ENCODE measurements at places on chromosomes 1 and 21.

- DNase-seq = no peak
Measured at GRCh38 chr1:199931666-199932377, 95.7 kb upstream of the NR5A2 start.

DNA sequence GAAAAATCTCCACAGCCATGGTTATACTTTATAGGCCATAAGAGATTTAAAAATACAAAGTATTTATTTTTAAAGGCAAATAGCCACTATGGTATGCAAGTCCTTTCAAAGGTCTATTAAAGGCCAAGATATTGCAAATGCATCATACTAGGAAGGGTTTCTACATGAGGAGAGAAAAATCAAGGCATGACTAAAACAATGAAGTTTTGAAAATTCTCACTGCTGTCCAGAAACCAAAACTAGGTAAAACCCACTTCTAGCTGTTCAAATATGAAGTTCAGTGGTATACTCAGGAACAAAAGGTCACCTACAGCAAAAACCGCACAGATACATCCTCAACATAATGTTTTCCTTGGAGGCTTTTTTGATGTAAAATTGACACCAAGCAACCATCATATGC is 75.0 kb downstream of the EPS15 start:
- DNase-seq = no peak

- no peak for DNase-seq
Measured at GRCh38 chr1:247211339-247211738, 39.5 kb upstream of the ZNF124 start.

DNA sequence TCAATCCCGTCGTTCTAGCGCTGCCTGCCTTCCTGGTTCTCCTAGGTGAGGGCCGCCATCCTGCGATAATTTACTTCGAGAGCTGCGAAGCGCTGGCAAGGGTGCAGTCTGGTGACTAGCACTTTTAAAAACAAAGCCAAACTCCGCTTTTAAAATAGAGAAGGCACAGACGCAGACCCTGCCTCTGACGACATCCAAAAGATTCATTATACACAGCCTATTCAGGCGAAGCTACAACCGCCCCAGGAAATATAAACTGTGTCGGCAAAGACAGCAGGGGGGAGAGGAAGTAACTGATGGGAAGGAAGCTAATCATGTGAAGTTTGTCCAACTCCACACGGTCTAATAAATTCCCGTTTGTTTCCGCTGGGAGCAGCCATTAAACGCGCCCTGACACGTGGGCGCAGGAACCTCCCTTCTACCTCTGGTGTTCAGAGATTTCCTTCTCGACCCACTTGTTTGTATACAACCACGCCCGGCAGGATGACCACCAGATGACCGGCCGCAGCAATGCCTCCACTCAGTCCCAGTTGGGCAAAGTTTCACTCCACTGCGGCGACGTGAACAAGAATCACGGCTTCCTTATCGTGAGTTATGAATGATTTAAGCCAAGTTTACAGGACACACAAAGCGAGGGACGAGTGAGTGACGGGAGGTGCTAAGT is 1.3 kb downstream of the GNG12 start:
- DNase-seq = peak; percentile 71

GRCh38 chr1:100494393-100495084 is 43.4 kb upstream of the GPR88 start:
- no peak for DNase-seq

DNA sequence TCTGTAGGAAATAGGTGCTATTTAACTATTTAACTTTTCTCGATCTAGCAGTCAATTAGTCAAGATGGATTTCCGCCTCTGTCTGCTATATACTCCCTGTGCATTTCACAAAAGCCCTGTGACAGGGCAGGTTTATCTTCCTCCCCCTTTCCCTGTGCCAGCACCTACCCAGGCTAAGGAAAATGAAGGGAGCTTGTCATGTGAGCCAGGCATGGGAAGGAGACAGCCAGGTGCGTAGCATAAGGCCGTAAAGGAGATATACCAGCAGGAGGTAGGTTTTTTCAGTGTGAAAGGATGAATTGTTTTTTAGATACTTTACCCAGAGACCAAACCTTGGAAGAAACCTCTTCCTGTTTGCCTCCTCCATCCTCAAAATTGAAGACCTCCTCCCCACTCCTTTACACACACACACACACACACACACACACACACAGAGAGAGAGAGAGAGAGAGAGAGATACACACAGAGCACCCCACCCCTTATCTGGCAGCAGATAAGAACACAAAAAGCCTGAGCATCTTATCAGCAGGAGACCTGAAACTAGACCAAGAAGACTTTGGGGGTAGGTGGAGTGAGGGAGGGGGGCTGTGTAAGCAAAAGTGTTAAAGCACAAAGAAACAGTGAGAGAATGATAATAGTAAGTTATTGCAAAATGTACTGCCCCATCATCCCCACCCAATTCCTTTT is 12.0 kb upstream of the TARBP1 start:
- DNase-seq = no peak

DNA sequence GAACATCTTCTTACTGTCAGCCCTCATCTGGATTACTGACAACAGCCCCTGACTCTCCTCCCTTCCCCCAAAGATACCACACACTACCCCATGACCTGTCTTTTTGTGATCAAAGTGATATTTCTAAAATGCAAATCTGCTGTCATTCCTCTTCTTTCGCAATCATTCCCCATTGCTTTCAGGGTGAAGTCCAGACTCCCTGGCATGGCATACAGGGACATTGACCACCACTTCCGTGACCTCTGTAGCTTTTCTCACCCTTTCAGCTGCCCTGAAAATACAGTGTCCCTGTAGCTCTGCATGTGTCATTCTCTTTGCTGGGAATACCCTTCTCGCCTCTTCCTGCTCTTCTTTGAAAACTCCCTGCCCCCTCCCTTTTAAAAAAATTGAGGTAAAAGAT is 4.1 kb downstream of the SERINC2 start:
- no peak for DNase-seq

- DNase-seq = no peak
Measured at GRCh38 chr1:104636581-104636980, 886.9 kb downstream of the AMY1C start.

GRCh38 chr1:150410582-150411101 is 46.7 kb downstream of the RPRD2 start:
- DNase-seq = no peak

GRCh38 chr1:9399510-9400424 is 107.1 kb downstream of the SPSB1 start:
- peak; percentile 50 for DNase-seq

DNA sequence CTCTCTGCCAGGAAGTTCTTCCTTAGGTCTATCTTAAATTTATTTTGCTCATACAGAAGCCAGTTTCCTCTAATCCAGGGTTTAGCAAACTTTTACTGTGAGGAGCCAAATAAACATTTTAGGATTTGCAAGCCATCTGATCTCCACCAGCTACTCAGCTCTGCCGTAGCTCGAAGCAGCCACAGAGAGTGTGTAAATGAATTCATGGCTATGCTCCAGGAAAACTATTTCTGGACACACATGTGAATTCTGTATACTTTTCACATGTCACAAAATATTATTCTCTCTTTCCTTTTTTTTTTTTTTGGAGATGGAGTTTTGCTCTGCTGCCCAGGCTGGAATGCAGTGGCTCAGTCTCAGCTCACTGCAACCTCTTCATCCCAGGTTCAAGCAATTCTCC is 13.4 kb upstream of the AGTRAP start:
- DNase-seq = no peak

DNA sequence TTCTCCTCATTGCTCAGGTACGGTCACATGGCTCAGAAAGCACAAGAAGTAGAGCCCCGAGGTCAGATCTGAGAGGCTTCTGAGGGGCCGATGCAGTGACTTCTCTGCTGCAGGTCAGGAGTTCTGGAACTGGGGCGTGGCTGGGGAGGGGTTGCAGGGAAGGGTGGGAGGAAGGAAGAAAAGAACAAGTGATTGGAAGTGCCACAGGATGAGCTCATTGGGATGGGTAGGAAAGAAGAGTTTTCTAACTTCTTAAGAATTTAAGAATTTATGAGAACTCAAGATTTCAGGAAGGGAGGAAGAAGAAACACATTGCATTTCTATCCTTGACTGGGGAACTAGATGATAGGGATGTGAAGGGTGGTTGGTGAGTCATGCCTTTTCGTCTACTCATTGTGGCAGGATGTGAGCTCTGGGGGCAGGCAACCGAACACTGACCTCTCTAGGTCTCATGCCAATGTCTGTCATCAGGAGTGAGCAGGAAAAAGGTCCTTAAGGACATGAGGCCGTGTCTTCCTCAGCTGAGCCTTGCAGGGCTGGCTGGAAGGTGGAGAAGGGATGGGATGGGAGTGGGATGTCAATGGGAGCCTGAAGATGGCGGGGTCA is 497 bp downstream of the FCRLB start:
- no peak for DNase-seq

DNA sequence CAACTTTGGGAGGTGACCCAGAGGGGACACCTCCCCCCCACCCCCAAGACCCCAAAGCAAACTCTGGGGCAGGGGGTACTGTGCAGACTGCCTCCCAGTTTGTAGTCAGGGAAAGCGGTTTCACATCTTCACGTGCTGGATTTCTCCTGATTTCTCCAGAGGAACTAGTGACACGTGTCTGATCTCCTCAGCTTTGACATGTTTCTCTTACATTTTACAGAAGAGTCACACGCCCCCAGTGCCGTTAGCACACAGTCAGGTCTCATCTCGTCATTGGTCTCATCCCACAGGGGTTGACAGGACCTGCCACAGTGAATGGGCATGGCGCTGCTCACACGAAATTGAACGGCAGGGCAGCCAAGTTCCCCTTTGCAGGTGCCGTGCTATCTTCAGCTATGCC is 11.8 kb downstream of the PDPN start:
- DNase-seq = no peak

- no peak for DNase-seq
Measured at GRCh38 chr1:222229672-222230312, 318.1 kb downstream of the HHIPL2 start.

- peak; percentile 70 for DNase-seq
Measured at GRCh38 chr1:81998165-81998564, 197.4 kb downstream of the ADGRL2 start.

DNA sequence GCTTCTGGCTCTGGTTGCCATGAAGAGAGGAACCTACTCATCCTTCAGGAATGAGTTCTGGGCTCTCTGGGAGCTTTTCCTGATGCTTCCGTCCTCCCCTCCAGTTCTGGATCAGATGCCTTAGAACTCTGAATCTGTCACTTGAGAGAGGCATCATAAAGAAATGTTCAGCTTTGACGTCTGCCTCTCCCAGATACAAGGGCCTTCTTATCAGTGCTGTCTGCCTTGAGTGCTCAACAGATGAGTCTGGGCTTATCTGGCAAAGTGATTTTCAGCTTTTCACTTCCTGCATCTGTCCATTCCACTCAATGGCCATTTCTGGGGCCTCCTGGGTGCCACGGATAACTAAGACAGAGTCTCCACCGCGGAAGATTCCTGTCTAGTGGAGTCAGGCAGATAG is 12.3 kb upstream of the OTUD3 start:
- DNase-seq = no peak

DNA sequence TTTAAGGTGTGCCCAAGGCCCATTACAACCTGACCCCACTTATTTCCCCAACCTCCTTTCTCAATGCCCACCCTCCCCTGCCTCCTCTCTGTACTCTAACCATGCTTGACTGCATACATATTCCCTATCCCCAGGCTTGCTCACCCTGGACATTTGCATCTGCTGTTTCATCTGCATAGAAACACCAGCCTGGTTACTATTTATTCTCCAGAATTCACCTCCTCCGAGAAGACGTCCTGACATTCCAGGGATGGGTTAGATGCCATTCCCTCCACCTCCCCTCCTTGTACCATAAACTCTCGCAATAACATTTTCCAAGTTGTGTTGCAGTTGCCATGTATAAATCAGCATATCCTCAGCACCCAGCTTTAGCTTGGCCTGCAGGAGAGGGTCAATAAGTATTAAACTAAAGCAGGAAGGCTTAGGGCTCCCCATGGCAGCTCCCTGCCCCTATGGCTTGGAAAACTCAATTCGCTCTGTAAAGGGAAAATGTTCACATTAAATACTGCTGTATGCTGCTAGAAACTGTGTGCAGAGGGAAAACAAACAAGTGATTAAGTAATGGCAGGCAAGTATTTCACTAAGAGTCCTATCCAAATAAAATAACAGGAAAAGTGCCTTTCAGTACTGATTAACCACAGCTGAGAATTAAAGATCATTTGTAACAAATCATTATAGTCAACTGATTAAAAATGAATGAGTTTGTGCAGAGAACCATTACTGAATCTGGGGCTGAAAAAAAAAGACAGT is 202.3 kb downstream of the TNR start:
- no peak for DNase-seq

- DNase-seq = no peak
Measured at GRCh38 chr1:227192163-227192562, 126.1 kb downstream of the CDC42BPA start.

GRCh38 chr1:25685938-25686665 is 69.5 kb downstream of the MAN1C1 start:
- no peak for DNase-seq

GRCh38 chr1:184618851-184619250 is 135.8 kb downstream of the EDEM3 start:
- no peak for DNase-seq

GRCh38 chr1:237713916-237714315 is 176.8 kb downstream of the ZP4 start:
- peak; percentile 34 for DNase-seq

GRCh38 chr1:79726321-79726720 is 719.8 kb upstream of the ADGRL4 start:
- no peak for DNase-seq

DNA sequence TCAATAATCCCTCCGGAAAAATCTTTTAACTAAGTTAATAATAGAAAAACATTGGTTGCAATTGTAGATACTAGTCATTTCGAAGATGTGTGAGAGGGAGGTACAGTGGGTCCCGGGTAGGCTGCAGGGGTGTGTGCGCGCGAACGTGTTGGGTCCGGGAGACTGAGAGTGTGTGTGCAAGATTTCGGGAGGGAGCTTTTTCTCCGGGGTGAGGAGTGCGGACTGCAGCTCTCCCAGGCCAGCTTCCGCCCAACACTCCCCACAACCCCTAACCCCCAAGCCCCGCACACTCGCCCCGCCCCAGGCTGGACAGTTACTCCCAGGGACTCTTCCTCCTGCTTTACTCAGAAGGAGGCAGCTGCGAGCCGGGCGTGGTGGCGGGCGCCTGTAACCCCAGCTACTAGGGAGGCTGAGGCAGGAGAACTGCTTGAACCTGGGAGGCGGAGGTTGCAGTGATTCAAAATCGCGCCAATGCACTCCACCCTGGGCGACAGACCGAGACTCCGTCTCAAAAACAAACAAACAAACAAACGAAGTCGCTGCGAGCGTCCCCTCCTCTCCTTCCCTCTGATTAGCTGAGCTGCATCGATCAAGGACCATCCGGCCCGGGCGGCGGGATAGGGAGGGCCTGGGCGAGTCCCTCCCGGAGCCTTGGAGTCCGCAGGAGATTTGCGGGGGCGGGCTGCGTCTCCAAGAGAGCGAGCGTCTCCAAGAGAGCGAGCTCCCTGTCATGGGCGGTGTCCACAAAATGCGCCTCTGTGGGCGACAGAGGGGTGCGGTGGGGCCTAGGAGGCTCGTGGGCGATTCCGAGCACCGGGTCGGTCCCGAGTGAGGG is 28.3 kb upstream of the PPM1J start:
- DNase-seq = peak; percentile 18

- DNase-seq = peak; percentile 23
Measured at GRCh38 chr1:181033799-181034451, at the start of gene MR1. Gene MR1 (plus strand): TSS chr1:181033983. CDS start chr1:181034008, 25 bp downstream.

- DNase-seq = no peak
Measured at GRCh38 chr1:6039031-6039430, 6.7 kb upstream of the KCNAB2 start.

GRCh38 chr1:243623841-243624240 is 226.2 kb downstream of the AKT3 start:
- no peak for DNase-seq

GRCh38 chr1:94622757-94623156 is 81.2 kb upstream of the F3 start:
- no peak for DNase-seq

GRCh38 chr1:100177295-100178041 is 588 bp downstream of the LRRC39 start:
- no peak for DNase-seq

Measured in thyroid gland (tissue), 4 donors.